ENCODE measurements at places on chromosomes 1 and 21.

- DNase-seq, result no peak
Observed at GRCh38 chr1:61404597-61405376, 320.2 kb downstream of the TM2D1 start.

DNA sequence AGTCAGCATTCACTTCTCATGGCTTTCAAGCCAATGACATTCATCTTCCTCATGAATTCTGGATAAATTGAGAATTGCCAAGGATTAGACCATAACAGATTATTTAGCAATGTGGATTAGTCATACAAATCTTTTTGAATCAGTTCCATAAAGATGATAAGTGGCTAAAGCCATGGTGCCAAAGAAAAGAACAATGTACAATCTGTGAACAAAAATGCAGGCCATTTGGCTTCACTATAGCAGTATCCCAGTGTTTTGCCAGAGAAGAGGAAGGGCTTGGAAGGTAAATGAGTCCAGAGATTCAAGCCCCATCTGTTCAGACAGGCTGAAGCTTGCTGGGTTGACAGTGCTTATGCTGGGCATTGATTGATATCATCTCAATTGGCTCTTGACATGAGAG lies 376.4 kb upstream of the LRRC7 start:
- DNase-seq, result no peak

- no peak for DNase-seq
Observed at GRCh38 chr1:243471754-243472745, 216.2 kb downstream of the SDCCAG8 start.

- peak; percentile 46 for DNase-seq
Observed at GRCh38 chr1:17606826-17607440, 67.4 kb downstream of the ARHGEF10L start.

DNA sequence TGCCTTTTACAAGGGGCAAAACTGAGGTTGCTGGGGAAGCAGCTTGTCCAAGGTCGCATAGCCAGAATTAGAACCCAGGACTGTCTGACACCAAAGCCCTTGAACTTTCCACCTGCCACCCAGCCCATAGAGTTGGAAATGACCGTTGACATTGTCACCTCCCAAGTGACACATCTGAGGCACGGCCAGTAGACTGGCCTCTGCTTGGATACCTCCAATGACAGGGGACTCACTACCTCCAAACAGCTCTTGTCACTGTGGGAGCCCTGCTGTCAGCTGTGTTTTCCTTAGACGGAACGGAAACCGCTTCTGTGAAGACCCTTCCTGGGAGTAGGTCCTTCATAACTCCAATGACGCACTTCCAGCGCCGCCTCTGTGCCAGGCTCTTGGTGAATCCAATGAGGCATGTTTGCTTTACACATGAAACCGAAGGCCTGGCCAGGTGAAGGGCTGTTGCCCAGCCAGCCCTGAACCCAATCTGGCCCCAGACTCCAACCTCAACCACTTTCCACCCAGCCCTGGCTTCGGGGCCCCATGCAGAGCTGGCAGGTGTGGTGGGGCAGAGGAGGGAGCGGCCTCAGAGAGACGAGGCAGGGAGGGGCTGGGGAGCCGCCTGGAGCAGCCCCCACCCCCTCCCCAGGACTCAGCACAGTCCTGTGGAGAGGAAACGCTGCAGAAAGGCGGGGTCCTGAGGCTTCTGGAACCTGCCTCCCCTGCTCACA lies 109.2 kb upstream of the IFFO2 start:
- DNase-seq, result no peak

DNA sequence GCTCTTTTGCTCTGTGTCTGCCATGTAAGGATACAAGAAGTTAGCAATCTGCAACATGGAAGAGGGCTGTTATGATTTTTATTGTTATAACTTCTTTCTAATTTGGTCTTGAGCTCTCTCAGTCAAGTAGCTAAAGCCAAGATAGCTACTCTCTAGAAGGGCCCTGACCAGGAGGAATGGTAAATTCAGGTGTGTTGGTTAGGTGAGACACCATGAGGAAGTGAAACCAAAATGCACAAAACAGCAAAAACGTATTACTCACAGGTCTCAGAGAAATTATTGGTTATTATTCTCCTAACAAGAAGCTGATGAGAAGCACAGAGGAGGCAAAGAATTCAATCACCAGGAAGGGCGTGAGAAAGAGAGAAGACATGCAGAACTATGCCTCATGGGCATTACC lies 51.8 kb upstream of the INSL5 start:
- DNase-seq, result no peak

- no peak for DNase-seq
Observed at GRCh38 chr1:155272466-155273342, 600 bp downstream of the CLK2 start.

GRCh38 chr1:228162286-228163006 lies 3.2 kb upstream of the IBA57 start:
- DNase-seq, result no peak

DNA sequence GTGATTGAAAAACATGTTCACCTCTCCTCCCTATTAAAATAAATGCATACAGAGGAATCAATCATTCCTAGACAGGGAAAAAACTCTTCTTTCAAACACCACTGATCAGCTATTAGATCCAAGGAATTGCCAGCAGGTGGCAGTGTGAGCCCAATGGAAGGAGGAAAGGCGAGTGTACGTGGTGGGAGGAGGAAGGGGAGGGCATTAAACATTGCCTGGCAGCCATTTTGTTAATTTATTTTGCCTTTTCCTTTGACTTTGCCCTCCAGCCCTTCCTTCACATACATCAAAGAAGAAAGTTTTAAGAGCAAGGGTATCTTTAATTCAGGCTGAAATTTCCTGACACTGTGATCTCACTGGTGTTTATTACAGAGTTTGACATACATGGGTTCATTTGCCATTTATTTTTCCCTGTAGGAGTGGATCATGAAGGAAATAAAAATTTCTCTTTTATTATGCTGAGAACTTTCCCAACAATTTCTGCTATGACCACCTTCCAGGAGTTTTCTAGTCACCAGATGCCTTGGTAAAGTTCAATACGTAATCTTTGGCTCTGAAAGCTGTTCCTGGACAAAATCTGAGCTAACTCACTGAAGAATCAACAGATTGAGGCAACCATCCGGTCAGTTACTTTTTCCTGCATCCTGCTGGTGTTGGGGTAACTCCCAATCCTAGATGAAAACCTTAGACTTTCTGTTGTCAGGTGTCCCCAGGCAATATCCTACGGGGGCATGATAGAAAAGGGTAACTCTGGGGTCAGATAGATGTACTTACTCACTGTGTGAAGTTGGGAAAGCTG lies 1.9 kb upstream of the GNAI3 start:
- peak; percentile 85 for DNase-seq

DNA sequence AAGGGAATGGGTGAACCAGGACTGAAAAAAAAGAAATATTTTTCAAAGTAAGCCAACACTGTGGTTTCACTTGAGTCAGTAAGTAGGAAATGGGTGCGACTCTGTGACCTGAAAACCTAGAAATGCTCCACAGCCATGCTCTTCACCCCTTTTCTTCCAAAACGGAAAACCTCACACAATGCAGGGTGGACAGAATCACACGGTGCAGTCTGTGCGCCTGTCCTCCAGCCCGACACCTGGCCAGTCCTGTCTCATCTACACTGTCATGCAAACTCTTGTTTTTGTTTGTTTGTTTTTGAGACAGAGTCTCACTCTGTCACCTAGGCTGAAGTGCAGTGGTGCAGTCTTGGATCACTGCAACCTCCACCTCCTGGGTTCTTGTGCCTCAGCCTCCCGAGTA lies 53.3 kb downstream of the B3GALT5 start:
- no peak for DNase-seq

- no peak for DNase-seq
Observed at GRCh38 chr1:40921981-40922677, 57.4 kb upstream of the CTPS1 start.

DNA sequence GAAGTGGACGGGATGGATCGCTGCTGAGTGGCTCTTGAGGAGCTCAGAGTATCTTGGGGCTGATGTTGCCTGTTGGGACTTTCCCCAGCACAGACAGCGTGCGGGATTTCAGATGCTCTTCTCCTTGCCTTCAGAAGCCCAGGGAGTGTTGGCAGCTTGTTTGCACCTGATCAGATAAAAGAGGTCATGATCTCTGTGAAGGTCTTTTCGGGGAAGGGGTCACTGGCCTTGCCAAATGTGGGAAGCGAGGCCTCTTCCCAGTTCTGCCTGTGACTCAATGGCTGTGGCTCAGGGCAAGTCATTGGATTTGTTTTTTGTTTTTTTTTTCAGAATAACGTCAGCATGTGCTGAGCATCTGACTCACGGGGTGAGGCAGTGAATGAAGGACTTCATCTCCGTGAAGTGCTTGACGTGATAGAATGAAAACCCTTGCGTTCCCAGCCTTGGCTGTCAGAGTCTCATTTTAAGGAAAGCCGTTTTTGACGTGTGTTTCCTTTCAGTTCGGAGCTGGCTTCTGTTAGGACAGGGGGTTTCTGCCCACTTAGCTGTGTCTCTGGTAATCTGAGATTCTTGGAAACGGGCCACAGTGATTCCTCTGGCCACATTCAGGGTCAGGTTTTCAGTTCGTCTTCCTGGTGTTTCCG lies 46.7 kb downstream of the GALNT2 start:
- no peak for DNase-seq

DNA sequence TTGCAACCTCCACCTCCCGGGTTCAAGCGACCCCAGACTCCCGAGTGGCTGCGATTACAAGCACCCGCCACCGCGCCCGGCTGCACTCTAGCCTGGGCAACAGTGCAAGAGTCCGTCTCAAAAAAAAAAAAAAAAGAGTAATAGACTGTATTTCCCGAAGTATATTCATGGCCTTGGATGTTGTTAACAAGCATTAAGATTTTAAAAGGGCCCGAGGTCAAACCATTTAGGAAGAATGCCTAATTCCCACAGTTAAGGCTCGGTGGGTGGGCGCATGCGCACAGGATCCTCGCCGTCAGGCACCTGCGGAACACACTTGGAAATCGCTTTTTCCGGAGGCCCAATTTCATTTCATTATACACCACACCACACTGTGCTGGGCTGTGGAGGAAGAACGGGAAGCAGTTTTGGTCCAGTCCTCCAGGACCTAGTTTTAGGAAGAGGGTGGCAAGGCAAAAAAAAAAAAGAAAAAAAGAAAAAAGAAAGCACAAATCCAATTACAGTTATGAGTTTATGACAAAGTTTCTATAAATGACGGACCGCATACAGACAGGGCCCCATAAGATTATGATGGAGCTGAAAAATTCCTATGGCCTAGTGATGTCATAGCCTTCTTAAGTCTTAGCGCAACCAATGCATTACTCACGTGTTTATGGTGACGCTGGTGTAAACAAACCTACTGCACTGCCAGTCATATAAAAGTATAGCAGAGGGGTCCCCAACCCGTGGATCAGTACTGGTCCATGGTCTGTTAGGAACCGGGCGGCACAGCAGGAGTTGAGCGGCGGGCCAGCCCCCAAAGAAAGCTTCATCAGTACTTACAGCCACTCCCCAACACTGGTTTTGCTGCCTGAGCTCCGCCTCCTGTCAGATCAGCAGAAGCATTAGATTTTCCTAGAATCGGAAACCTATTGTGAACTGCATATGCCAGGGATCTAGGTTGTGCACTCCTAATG lies 38.2 kb downstream of the H3-3A start:
- DNase-seq, result no peak

GRCh38 chr1:193019442-193020026 lies 39.6 kb downstream of the UCHL5 start:
- DNase-seq, result peak; percentile 43

- DNase-seq, result no peak
Observed at GRCh38 chr1:205283270-205284147, 38.0 kb downstream of the NUAK2 start.

- DNase-seq, result no peak
Observed at GRCh38 chr1:18199462-18199861, 91.9 kb downstream of the IGSF21 start.

DNA sequence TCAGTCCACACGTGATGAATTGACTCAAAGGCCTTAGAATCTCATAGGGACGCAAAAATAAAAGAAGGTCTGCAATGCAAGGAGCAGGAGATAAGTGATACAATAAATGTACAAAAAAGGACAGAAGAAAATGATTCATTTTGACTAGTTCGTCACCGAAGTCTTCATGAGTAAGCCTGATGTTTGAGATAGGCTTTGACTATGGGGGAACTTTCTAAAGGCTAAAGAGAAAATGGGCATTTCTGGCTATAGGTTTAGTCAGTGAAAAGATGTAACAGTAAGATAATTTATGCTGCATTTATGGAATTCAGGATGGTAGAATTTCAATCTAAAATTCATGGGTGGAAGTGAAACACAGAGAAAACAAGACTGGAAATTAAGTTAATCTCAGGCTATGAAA lies 163.0 kb downstream of the ADGRL4 start:
- no peak for DNase-seq

DNA sequence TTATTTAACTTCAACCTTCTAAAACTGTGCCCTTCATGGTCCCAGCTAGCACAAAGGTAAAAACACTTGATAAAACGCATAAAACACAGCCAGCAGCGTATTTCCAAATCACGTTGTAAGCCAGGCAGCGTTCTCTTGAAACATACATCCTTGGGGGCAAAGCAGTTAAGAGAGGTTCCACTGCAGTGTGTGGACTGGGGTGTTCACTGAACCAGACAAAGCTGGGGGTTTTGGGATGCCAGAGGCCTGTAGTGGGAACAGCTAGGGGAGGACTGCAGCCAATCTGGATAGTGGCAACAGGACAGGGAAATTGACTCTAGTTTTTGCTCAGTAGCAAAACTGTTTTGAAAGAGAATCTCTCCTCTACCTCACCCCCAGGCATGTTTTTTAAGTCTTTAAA lies 21.5 kb upstream of the ATP5PO start:
- no peak for DNase-seq

GRCh38 chr1:90396917-90397316 lies 320.2 kb downstream of the BARHL2 start:
- no peak for DNase-seq

DNA sequence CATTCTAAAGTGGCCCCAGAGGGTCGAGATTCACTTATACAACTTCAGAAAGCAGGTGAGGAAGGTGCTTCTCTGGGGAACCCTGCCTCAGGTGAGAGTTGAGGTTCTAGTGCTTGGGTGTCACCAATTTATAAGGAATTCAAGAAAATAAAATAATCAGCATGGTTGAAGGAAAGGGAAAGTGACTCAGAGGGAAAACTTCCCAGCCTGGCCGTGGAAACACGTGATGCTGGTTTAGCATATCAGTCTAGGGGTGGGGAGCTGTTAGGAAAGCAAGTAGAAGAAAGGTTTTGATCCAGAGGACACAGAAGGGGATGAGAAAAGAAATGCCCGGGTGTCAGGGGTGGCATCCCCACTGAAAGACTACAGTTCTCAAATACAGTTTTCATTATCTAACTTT lies 37.7 kb upstream of the TMEM125 start:
- no peak for DNase-seq

GRCh38 chr1:3898994-3899753 lies 898 bp downstream of the C1orf174 start:
- no peak for DNase-seq

- no peak for DNase-seq
Observed at GRCh38 chr1:110502402-110503151, 16.4 kb downstream of the KCNA10 start.

GRCh38 chr1:39266269-39266668 lies 61.8 kb downstream of the MACF1 start:
- no peak for DNase-seq
